ENCODE measurements at places on chromosomes 13 and 19.

DNA sequence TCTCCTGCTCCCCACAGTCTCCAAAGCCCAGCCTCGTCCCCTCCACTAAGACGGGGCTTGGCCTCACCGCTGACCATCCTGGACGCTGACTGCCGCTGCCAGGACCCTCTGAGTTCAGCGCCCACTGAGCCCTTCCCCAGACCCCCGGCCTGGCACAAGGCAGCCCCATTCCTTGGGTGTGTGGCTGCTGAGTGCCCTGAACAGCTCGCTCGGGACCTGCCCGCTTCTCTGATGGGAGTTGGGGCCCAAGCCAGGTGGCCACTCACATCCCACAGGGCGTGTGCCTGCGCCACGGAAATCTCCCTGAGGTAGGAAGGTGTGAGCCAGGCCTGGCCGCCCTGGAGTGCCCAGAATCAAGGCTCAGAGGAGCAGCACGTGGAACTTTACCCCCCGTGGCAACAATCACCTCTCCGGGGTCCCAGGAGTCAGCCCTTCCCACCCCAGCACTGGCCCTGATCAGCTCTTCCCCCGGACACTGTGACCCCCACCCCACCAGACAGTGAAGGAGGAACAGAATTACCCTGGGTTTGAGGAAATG, 20.8 kb downstream of the C13orf46 start:
- DNase-seq = no peak

GRCh38 chr19:8239528-8240273, 30.5 kb downstream of the CERS4 start:
- no peak for DNase-seq

DNA sequence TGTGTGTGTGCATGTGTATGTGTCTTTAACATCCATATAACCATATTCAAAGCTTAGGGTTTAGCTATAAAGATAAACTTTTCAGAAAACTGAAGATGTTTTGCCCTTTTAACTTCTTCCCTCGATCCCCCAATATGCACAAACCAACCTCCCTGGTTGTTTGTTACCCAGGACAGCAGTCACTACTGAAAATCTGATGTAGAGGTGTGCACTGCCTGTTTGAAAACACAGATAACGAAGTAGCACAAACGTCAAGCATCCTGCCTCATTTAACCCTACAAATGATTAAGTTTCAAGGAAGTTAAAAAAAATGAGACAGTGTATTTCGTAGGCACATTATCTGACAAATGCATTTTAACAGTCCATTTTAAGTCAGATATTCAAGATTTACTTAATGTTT, 3.6 kb downstream of the TNFSF11 start:
- DNase-seq = no peak

DNA sequence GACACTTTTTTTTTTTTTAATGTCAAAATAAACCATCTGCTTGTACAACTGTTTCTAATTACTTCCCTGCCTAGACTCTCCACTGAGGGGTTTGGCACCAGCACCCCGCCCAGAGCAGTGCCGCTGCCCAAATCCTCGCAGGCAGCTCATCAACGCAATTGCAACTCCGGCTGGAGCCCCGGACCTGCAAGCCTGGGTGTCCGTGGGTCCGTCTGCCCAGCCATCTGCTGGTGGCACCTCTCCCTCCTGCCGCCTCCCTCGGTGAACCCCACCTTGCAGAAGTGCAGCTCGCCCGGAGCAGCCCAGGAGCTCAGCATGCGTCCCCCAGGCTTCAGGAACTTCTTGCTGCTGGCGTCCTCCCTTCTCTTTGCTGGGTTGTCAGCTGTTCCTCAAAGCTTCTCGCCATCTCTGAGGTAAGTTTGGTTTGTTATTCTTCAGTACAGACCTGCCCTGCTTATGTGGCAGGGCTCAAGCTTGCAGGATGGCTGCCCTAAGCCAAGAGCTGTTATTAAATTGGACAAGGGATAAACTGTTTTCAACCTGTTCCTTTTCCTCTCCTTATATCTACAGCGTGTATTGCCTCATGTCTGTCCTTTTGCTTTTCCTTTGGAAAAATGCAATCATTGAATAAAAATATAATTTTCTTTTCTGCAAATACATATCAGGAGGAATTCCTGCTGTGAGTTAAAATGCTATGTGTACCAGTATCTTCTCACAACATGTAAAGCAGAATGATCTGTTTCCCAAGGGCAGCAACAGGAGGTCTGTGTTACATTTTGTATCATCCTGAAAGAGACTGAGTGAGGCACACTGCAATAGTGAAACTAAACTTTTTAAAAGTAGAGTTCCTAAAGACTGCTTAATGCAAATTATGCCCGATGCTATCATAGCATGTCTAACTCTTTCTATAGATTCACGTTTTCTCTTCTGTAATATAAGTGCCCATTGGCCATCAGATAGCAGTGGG, at the start of gene ITGBL1:
ITGBL1 (plus strand) TSS at position 157 of the 967 bp plus-strand sequence; CDS start at position 316, 159 bp downstream.
- DNase-seq = no peak

GRCh38 chr13:73879346-73880015, 254.7 kb downstream of the KLF12 start:
- no peak for DNase-seq

GRCh38 chr19:45391346-45391745, 13.5 kb downstream of the PPP1R13L start:
- no peak for DNase-seq

DNA sequence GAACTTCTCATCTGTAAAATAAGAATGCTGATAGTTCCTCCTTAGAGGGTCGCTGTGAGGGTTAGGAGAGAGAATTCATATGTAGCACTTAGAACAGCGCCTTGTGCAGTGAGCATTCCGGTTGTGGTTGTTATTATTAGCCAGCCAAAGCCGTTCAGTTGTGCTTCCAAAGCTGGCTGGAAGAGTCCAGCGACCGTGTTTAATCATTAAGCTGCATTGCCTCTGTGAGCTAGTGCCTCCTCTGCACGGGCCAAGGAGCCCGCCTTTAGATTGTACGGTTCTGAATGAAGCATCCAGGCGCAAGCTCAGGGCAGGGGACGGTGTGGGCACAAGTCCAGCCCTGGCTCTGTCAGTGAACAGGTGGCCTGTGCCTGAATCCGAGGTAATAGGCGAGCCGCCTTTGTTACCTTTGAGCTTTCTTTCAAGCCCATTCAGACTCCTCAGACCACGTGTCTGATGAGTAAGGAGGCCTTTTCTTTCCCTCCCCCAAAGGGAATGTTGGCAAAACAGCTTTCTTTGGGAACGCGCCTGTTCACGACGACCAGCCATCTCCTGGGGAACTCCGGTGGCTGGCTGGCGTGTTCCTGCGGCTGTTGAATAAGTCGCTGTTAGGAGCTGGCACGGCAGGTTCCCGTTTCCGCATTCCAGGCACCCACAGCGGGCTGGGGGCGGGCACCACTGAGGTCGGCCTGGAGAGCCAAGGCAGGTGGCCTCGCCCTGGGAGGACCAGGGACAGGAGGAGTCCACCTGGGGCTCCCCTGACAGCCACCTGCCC, 25.1 kb downstream of the SIPA1L3 start:
- DNase-seq = peak; percentile 48

GRCh38 chr13:20156702-20157101, 4.2 kb downstream of the GJA3 start:
- DNase-seq = no peak

GRCh38 chr13:73910733-73911132, 223.5 kb downstream of the KLF12 start:
- DNase-seq = no peak

DNA sequence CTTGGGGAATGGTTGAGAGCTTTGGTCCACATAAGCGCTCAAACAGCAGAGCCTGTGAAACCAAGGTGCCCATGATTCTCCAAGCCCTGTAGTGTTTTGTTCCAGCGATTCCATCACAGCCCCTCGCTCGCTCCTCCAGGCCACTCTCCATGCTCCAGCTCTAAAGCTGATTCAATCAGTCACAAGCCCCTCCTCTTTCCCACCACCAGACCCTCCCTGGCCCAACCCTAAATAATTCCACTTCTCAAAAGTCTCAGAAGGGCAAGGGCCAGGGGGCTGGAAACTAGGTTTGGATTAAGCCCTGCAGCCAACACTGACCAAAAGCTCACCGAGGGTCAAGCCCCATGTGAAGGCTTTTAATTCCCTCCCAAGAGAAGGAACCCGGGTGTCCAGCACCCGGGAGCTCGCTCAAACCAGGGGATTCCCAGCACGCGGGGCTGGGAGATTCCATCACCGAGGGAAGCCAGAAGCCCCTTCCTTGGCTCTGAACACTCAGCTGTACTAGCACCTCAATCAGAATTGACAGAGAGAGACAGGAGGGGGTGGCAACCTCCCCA, 1.5 kb downstream of the ZNF296 start:
- no peak for DNase-seq

- no peak for DNase-seq
These were observed 66.2 kb downstream of the SPATA13 start for GRCh38 chr13:24226762-24227161.

GRCh38 chr13:102977471-102977870, 88.7 kb downstream of the SLC10A2 start:
- DNase-seq = no peak

- no peak for DNase-seq
These were observed 245.1 kb downstream of the KCTD12 start for GRCh38 chr13:76641056-76641455.

- no peak for DNase-seq
These were observed 319.7 kb upstream of the TSHZ3 start for GRCh38 chr19:31668921-31669320.

DNA sequence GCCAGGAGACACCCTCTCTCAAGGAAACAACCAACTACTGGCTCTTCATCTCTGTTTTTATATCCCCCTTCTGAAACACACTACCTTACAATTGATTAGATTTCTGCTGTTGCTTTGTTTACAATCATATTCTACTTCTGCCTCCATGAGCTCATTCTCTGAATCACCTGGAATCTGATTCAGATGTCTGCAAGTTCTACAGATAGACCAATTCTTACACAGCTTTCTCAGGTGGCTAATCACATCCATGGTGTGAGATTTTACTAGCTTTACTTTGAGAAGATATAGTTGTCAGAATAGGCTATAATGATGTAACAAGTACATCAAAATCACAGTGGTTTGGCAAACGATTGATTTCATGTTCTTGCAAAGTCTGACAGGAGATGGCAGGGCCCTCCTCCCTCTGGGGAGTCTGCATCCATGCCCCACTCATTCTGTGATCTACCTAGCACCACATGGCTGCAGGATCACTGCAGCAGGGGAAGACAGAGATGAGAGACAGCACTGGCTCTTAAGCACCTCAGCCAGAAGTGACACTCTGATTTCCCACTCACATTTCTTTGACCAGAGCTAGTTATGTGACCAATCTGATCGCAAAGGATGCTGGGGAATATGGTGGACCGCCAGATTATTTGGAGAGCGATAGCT, 243.7 kb downstream of the FOXO1 start:
- no peak for DNase-seq

GRCh38 chr13:114334305-114335053, 20.2 kb downstream of the CHAMP1 start:
- DNase-seq = no peak

GRCh38 chr19:46413262-46414031, at the start of gene CCDC8:
TSS of gene CCDC8 (minus strand) at chr19:46413564. CDS start at chr19:46412810, 754 bp downstream.
- DNase-seq = no peak

GRCh38 chr13:21010621-21011020, 50.8 kb downstream of the LATS2 start:
- no peak for DNase-seq

DNA sequence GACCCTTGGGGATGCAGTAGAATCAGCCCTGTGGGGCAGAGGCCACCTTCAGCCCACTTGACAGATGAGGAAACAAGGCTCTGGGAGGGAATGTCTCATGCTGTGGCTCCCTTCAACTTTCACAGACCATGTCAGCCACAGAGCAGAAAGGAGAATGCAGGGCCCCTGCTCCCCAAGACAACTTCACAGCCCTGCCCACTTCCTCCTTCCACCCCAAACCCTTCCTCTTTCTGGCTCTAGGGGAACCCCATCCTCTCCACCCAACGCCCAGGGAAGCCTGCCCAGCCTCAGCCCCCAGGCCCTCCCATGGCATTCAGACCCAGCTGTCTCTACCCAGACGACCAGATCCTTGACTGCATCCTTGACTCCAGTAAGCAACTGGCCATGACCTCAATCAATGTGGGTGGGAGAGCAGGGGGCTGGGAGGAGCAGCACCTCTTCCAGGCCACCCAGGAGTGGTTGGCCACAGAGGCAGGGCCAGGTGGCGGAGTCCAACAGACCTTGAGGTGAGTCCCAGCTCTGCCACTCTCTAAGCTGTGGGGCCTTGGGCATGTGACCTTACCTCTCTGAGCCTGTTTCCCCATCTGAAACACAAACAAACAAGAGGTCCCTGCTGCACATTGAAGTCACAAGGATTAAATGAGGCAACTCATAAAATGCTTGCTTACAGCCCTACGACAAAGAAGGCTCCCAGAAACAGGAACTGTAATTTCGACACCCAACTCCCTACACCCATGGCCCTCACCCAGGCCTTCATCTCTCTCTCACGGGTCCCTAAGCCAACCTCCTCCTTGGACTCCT, 15.8 kb downstream of the DEDD2 start:
- DNase-seq = no peak

GRCh38 chr13:19766591-19766990, 16.2 kb downstream of the PSPC1 start:
- no peak for DNase-seq

DNA sequence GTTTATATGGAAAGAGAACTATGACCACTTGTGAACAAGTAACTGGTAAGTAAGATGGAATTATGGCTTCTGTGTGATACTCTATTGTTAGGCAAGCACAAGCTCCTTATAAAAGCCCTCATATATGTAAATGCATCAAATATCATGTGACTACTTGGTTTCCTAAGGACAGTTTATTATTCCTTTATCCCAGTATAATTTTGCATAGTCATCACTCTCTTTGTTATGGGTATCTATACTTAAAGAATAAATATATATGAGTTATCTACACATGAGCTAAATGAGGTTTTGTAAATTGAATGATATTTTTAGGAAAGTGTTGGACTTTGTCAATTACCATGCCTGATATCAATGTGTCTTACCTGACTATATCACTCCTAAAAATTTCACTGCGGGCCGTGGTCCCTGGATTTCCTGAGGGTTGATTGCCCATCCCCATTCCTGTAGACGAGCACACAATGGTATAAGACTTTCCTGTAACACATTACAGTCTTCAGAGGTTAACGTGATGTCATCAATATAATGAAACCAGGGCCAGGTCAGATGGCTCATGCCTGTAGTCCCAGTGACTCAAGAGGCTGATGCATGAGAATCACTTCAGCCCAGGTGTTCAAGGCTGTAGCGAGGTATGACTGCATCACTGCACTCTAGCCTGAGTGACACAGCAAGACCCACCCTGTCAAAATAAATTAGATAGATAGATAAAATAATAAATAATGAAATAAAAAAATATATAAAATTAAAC, 20.7 kb downstream of the ZNF844 start:
- DNase-seq = no peak

DNA sequence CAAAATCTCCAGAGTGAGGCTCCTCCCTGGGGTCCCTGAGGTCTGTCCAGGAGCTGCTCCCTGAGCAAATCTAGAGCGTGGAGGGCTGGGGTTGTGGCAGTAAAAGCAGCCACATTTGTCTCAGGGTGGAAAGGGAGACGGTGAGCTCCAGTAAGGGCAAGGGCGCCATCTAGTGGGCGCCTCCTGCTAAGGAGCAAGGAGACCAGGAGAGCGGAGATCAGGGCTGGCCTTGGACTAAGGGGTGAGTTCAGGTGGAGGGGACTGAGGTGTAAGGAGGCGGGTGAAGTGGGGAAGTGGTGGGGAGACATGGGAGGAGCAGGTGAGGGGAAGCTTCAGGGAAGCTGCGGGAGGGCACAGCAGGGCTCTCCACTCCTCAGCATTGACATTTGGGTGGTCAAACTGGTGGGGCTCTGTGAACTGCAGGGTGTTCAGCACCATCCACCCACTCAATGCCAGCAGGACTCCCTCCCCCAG, 5.3 kb upstream of the CEACAM21 start:
- DNase-seq = peak; percentile 81

All from SHP77 (cell line).